ENCODE measurements at places on chromosomes 11 and 22.

GRCh38 chr11:7903940-7904339 is 27.1 kb downstream of the OR10A6 start:
- DNase-seq: no peak

DNA sequence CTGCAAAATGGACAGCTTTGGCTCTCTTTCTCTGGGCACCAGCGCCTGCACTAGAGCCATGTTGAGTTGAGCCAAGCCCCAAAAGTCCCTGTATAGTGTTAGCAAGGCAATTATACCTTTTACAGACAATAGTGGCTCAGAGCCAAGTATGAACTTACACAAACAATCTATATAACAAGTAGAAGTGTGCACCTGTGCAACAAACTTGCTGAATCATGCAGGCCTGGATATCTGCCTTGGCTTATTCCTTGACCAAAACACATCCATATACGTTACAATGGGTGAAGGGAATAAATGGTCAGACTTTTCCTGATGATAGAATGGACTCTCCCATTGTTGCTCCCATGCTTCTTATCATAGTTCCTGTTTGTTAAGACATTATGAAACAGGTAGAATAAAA is 3.8 kb upstream of the OR52I2 start:
- DNase-seq: no peak

DNA sequence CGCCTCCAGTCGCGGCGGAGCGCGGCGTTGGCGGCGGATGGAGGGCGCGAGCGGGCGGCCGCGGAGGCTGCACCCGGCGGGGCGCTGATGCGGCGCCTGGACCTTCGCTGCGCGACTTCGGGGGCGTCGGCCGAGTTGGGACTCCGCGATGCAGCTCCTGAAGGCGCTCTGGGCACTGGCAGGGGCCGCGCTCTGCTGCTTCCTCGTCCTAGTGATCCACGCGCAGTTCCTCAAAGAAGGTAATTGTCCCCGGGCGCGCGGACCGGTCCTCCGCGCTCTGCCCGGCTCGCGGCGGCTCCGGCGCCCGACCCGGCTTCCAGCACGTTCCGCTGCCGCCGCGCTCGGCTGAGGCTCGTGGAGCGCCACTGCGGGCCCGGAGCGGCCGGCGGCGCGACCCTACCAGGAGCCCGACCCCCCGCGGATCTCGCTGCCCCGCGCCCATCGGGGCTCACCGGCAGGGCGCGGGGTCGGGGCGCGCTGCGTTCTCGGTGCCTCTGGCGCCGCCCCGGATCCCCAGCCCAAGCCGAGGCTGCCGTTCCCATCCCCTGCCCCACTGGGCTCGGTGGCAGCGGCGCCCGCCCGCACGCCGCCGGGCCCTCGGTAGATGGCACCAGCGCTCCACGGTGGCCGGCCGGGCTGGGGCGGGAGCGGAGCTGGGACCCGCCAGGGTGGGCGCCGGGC is 1251.2 kb downstream of the BRD1 start:
- peak; percentile 49 for DNase-seq

- DNase-seq: no peak
Measured at GRCh38 chr11:47609675-47610074, 15.5 kb upstream of the C1QTNF4 start.

DNA sequence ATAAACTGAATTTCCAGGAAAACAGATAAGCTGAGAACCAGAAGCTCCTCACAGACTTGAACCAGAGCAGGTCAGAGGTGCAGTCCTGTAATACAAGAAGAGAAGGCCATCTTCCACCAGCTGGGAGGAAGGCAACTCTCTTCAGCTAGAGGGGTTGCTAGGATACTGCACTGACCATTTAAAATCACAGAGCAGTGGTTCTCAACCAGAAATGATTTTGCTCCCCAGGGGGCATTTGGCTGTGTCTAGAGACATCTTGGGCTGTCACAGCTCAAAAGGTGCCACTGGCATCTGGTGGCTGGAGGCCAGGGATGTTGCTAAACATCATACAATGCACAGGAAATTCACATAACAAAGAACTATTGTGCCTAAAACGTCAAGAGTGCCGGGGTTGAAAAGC is 17.2 kb downstream of the OPCML start:
- DNase-seq: no peak

GRCh38 chr11:132941024-132941646 is 591.2 kb downstream of the OPCML start:
- DNase-seq: no peak

GRCh38 chr11:60208146-60208895 is 25.4 kb upstream of the MS4A6A start:
- no peak for DNase-seq

DNA sequence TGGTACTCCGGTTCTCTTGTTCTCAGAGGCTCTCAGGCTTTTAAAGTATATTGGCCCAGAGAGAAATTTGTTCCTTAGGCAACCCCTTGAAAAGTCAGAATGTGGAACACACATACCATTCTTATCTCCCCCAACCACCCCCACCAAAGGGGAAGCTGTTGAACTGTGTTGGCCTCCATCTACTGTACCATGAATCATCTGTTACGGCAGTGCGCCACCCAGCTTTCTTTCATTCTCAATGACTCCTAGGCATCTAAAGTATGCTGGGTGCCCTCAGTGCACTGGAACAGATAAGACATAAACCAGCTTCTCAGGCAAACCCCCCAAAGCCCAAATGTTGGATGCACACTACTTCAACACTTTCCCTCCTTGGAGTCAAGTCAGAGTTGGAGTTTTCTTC is 696.2 kb upstream of the TENM4 start:
- no peak for DNase-seq

DNA sequence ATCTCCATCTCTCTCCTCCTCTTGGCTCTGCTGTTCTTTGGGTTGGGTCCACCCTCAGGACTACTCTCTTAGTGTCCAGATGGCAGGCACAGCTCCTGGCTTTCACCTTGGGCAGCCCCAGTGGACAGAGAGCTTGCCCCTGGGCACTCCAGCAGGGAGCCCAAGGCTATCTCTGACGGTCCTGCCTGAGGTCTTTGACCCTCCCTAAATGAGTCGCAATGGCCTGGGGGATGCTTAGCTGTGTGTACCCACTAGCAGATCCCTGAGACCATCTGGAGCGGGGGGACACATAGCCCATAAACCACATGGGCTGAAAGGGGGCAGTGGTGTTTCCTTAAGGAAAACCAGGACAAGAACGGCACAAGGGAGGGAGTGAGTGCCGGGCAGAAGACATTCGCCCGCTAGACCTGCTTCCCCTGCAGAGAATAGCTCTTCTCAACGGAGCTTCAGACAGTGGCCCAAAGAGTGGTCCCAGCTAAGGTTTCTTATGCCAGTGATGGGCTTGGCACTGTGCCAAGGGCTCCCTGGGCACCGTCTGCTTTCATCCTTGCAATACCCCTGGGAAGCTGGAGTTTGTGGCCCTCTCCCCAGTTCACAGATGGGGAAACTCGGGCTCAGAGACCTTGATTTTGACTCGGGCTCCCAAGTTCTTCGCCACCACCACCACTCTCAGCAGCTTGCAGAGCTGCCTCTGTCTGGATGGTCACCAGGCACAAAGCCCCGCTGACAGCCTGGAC is 53.9 kb upstream of the ANO1 start:
- DNase-seq: no peak

- DNase-seq: no peak
Measured at GRCh38 chr11:34176751-34177209, 71.4 kb downstream of the NAT10 start.

DNA sequence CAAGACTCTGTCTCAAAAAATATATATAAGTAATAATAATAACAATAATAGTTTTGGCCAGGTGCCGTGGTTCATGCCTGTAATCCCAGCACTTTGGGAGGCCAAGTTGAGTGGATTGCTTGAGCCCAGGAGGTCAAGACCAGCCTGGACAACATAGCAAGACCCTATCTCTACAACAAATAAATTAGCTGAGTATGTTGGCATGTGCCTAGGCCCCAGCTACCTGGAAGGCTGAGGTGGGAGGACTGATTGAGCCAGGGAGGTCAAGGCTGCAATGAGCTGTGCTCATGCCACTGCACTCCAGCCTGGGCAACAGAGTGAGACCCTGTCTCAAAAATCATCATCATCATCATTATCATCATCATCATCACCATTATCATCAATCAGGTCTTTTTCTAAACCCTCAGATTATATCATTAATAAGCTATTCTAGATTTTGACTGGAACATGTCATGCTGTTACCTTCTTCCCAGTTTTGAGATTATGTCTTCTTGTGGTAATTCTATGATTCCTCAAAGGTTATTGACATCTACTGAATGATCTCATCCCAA is 39.3 kb downstream of the DENND5A start:
- DNase-seq: no peak

DNA sequence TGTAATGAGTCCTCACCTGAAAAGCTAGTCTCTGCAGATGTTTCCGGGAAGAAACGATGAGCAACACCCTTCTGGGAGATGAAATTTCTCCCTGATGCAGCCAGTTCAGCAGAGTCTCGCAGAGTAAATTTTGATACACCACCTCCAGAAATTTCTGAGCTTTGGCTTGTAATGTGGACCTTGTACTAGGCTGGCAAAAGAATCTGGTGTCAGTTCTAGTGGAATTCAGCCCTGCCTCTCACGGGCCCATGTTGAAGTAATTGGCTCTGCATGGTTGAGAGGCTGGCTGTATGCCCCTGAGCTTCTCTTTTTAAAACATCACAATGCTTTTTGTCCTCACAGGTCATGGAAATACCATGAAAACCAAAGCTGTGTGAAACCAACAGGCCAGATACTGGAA is at the start of gene GLYAT:
TSS of gene GLYAT (minus strand) at position 125 of the 400 bp plus-strand sequence. CDS start 7,447 bp downstream, outside the sequence.
- no peak for DNase-seq

DNA sequence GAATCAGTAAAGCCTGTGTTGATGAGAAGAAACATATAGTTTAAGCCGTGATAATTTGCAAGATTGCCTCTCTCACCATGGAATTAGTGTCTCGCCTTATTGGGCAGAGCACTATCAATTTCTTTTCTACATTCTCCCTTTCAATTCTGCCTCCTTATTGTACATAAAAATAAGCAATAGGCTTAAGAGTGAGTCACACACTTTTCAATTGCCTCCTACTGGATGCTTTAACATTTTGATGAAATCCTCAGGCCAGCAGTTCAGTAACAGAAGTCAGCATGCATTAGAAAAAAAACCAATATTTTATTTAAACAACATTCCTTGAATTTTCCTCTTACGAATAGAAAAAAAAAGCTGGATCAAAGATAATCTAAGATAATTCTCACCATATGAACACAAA is 33.8 kb upstream of the VWA5A start:
- DNase-seq: no peak

- DNase-seq: no peak
Measured at GRCh38 chr11:63853476-63853875, 14.6 kb downstream of the MARK2 start.

DNA sequence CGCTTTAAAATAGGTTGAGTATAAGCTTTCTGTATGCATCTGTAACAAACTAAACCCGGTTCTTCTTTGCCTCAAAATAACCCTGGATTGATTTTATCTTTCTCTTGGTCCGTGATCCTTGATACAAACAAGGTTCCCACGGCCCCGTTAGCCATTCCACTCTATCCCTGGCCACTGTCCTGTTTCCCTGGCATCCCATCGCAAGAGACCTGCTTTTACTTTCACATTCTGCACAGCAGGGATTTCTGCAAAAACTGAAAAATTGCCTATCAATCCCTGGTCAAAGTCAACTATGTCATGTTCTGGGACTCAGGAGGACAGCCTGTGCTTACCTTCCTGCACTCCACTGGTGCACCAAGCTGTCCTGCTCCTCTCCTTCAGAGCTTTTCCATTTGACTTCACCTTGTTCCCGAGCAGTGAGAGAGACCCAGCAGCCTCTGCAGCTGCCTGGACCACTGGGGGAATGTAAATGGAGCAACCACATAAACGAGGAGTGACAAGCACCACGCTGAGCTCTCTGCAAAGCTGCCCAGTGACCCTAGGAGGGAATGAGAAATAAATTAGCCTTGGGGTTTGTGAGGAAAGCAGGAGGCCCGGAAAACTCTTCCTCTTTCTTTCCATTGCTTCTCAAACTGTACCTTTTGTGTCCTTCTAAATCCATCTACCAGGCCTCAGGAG is 175.9 kb downstream of the NTM start:
- DNase-seq: no peak

DNA sequence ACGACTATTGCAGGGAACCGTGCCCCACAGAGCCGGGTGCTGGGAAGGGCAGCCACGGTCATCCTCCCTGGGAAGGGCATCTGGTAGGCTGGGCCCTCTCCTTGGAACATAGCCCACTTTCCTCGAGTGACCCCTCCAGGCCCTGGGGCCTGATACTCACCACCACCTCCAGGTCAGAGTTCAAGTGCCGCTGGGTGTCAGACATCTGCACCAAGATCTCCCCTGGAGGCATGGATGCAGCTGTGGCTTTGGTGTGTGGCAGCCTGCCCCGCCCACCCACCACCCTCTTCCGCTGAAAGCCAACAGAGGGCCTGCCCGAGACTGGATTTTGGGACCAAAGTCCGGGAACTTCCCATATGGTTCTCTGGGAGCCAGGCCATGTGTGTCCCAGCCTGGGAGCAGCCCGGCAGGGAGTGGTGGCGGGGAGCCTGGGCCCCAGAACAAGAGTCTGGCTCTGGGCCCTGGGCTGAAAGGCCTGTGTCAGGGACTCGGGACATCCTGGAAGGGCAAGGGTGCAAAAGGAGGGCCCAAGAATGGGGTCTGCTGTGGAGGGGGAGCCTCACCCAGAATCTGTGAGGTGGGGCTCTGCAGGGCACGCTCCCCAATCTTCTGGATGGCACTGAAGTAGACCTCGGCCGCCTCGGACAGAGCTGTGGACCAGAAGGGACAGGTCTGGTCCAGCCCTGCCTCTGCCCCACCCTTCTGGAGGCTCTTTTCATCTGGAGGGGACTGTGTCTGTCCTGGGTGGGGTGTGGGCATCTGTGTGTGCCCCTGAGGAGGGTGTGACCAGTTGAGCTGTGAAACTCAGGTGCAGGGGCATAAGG is 2.6 kb downstream of the BAIAP2L2 start:
- DNase-seq: no peak

GRCh38 chr11:21988477-21988876 is 204.4 kb upstream of the ANO5 start:
- no peak for DNase-seq

- no peak for DNase-seq
Measured at GRCh38 chr11:92455210-92455790, 230.7 kb downstream of the FAT3 start.

DNA sequence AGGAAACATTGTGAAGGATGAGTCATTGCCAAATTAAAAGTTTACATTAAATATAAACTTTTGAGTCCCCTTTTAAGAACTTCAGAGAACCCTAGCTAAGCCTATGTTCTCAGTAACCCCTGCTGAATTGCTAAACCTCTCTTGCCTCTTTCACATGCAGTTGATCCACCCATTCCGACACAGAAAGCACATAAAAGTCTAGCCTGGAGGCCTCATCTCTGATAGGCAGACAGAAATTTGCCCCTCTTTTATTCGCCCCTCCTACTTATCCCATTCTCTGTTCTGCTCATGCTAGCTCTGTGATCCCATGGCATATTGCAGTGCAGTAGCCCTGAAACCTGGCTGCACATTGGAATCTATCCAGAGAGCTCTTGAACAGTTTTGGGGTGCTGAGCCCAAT is 58.2 kb upstream of the PDE3B start:
- DNase-seq: no peak

DNA sequence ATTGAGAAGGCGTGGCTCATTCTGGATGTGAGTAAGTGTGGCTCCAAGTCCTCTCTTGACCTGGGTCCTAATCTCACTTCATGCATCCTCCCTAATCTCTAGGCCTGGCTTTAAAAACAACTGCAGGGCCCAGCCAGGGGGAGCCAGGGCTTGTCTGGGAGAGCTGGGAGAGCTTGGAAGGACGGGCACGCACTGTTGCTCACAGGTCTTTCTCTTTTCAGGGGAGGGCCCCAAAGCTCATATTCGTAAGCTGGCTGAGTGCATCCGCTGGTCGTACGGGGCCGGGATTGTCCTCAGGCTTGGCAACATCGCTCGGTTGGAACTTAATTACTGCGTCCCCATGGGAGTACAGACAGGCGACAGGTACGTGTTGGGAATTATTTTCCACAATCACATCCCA is 34.1 kb upstream of the PARVB start:
- DNase-seq: no peak

- no peak for DNase-seq
Measured at GRCh38 chr11:33507967-33508366, 192.7 kb downstream of the C11orf91 start.
